Activated CD4-positive, CD25-positive, alpha-beta regulatory T cell (primary cell): ENCODE measurements at places on chromosomes 13 and 19.

- no peak for DNase-seq
These were observed 20.9 kb downstream of the C19orf12 start for GRCh38 chr19:29694161-29694560.

DNA sequence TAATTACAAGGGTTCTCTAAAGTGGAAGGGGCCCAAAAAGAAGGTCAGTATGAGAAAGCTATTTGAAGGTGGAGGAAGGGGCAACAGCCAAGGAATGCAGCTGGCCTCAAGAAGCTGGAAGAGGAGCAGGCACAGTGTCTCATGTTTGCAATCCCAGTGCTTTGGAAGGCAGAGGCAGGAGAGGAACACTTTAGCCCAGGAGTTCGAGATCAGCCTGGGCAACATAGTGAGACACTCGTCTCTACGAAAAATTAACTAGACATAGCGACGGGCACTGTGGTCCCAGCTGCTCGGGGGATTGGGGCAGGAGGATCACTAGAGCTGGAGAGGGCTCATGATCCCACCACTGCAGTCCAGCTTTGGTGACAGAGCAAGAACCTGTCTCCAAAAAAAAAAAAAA, 656 bp upstream of the NEK3 start:
- DNase-seq: no peak

GRCh38 chr13:80778297-80778696, 437.4 kb upstream of the SPRY2 start:
- no peak for DNase-seq

- no peak for DNase-seq
These were observed 41.9 kb downstream of the NFIX start for GRCh38 chr19:13037161-13037560.

GRCh38 chr13:44662515-44662914, 86.4 kb upstream of the TSC22D1 start:
- DNase-seq: no peak

- no peak for DNase-seq
These were observed 75.3 kb downstream of the FOXO1 start for GRCh38 chr13:40591091-40591490.

DNA sequence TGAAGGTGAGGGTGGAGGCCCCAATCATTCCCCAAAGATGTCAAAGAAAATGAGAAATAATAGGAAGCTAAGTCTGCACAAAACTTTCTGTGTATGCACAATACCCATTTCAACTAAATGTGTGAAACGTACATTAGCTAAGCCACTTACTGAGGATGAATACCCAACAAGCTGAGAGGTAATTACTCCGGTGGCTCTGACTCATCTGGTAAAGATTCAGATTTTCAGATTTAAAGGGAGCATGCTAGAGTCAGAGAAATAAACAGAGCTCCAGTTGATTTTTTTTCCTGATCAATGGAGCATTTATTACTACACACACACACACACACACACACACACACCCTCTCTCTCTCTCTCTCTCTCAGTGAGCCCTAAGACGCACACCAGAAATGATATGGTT, 194.8 kb upstream of the ARGLU1 start:
- DNase-seq: no peak

DNA sequence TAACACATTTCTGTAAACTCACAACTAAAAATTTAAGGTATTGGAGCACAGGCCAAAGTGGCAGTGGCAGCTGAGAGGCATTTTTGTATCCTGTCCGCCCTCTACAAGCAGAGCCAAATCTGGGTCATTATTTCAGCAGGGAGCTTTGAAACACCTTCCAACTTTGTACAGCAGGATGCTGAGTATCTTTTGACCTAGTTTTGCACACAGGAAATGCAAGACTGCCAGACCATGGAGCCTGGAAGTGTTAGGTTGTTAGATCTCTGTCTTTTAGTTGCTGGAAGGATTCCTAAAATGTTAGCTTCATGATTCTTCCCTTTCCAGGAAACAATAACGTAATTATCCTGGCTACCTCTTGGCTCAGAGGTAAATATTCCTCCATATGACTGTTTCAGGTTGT, 148.6 kb upstream of the ATXN8OS start:
- no peak for DNase-seq

- DNase-seq: no peak
These were observed 22.5 kb downstream of the PABPC3 start for GRCh38 chr13:25118378-25118905.

DNA sequence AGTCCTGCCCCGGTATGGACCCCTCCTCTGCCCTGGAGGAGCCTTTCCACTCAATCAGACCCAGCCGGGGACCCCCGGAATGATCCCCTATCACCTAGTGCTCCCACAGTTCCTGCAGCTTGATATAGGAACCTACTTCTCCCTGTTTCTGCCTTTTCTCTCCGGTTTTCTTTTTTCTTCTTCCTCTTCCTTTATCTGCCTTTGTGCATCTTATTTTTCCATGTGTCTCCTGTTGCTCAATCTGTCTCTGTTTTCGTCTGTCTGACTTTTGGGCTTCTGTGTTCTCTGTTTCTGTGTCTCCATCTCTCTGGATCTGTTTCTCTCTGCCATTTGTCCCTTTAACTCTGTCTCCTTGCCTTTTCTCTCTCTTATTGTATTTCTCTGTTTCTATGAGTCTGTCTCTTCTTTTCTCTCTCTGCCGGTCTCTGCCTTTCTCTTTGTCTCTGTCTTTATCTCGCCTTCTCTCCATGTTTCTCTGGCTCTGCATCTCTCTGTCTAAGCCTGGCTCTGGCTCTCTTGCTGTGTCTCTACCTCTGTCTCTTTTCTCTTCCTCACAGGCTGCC, 10.0 kb downstream of the MEGF8 start:
- DNase-seq: no peak
